Epithelial cell of proximal tubule (primary cell): ENCODE measurements at places on chromosomes 7 and 10.

DNA sequence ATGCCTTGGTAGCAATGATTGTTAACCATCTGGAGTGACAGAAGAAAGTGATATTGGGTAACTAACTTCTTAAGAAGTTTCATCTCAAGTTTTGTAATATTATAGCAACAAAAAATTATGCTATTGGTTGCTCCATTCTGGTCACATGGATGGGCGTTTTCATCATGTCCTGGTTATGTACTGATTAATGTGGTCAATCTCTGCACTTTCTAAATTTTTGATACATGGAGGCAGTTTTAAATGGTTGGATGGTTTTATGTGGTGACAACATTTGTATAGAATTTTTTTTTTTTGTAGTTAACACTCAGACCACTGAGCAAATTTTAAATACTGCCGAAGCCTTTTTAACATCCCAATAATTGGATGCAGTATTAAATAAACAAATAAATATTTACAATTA lies 55.2 kb upstream of the CCAR1 start:
- no peak for DNase-seq

DNA sequence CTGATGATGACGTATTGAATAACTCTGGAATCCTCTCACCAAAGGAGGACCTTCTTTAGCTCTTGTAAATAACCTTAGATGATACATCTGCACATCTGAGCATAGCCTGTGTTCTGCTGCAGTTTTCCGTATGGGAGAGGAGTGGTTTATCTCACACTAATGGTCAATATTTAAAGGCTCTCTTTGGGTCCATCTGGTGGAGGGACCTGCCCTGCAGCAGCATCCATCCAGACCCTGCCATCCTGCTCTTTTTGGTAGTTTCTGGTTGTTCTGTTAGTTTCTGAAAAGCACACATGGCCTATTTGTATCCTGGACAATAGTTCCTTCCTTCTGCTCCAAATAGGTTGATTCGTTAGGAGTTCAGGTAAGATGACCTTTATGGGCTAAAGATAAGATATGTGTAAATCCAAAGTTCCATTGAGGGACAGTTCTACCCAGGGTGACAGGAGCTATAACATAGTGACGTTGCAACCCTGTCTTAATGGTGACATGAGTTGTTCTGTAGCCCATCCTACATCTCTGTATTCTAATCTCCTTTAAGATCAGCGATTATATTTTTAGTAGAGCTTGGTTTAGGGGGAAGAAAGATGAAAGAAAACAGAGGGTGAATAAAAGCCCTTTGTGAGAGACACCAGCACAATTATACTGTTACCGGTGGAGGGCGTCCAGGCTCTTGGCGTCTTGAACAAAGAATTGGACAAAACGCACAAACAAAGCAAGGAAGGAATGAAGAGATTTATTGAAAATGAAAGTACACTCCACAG lies 60.0 kb upstream of the KLF14 start:
- DNase-seq: no peak

DNA sequence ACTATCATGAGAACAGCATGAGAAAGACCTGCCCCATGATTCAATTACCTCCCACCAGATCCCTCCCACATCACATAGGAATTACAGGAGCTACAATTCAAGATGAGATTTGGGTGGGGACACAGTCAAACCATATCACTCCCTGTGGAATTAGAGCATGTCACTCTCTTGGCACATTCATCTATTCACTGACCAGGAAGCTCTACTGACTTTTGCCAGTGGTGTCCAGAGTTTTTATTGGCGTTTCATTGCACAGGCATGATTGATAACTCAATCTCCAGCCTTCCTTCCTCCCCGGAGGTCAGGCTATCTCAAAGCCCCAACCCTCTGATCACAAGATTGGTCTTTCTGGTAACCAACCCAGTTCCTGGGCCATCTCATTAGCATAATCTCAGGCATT lies 478.9 kb upstream of the NRP1 start:
- DNase-seq: no peak

DNA sequence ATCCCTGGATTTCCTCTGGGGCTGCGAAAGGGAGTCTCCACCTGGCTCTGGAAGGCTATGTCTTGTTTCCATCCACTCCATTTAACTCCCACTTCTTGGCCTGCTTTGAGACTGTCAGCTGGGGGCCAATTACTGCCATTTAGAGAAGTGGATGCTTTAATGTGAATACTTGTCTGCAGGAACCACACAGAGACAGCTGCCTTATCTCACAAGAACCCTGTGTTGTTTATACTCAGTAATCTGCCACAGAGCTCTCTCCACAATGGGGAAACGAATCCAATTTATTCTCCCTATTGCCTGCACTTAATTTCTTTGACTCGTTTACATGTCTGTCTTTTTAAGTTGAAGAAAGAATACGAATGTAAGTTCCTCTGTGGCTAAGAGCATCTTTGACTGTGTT lies 787.0 kb upstream of the C7orf33 start:
- DNase-seq: no peak

- no peak for DNase-seq
These were observed 105.1 kb downstream of the GRID1 start for GRCh38 chr10:86261470-86261869.

DNA sequence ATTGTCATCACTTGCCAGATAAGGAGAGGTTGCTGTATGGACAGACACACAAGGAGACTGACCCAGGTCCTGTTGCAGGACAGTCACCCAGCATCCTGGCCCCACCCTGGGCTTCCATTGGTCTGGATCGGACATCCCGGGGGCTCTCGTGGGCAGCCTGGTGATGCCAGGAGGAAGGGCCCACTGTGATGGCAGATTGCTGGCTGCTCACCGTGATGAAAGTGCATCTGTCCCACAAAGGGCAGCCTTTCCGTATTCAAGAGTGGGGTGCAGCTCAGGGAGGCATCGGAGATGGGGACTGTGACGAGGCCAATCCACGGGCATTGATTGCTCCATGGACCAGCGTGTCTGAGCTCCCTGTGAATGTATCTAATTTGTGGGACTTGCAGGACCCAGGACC lies 41.3 kb downstream of the PRKAG2 start:
- DNase-seq: no peak

DNA sequence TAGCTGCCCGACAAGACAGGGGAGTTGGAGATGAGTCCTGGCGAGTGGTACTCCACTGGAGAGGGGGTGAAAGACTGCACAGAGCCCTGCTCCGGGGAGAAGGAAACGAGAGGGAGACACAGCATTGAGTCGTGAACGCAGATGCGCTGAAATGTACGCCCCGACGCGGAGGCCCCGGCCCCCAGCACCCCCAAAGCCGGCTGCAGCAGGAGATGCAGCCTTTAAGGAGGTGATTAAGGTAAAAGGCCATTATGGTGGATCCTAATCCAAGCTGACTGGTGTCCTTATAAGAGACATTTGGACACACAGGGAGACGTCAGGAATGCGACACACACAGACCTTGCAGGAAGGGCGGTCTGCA lies 166.3 kb upstream of the IMMP2L start:
- no peak for DNase-seq

- peak; percentile 16 for DNase-seq
These were observed 249.4 kb downstream of the CACNA2D1 start for GRCh38 chr7:82194016-82194643.

- DNase-seq: no peak
These were observed 311.2 kb downstream of the RNLS start for GRCh38 chr10:88271761-88272543.

DNA sequence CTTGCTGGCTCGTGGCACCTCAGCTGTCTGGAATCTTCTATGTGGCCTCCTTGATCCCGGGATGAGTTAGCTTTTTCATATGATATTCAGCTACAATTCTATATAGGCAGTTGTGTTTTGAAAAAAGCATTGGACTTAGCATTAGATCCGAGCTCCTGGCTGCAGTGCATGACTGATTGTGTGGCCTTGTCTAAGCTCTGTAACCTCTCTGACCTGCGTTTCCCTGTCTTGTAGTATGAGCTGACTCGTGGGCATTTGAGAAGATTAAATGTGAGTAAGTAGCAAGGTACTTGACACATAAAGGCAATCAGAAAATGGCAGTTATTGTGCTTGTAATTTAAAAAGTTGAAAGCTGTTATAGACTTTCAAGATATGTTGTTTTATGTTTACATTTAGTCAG lies 85.9 kb downstream of the CCNY start:
- DNase-seq: no peak

DNA sequence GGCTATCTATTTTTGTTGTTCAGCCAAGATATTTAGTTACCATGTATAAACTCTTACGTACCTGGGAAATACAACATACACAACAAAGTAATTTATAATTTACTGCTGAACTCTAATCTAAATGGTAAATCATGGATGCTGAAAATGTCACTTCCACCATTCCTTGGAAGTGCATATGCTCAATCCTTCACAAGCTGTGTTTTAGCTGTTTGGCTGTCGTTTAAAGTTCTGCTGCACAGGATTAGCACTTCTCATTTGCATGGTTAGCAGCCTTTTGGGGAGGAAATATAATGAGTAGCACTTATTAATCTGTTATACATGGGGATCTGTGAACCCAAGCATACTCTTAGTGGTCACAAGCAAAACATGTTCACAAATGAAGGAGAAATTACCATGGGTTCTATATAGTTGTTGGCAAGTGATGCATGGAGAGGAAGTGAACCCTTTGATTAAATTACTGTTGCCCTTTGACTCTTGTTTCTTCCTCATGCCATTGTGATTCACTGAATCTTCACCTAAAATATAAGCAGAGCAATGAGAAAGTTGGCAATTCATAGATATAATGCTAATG lies 18.5 kb downstream of the PIK3CG start:
- DNase-seq: no peak

GRCh38 chr7:66339141-66339540 lies 134.0 kb downstream of the TPST1 start:
- DNase-seq: no peak

- no peak for DNase-seq
These were observed 66.5 kb downstream of the SYPL1 start for GRCh38 chr7:106045586-106045985.

DNA sequence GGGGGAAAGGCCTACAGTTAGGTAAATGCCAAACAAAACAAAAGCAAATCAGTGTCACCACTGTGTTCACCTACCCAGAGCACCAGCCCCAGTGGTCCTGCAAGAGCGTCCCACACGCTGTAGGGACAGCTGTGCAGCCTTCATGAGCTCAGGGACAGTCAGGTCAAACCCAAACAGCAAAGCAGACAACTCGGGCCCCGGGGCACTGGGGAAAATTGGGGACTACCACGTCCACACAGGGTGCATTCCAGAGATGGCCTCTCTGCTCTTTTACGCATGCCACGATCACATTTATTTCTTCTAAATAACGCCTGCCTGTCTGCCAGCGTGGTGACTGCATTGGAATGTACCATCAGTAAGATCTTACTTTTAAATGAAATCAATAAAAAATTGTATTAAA lies 21.7 kb downstream of the EBF3 start:
- no peak for DNase-seq

GRCh38 chr7:150449206-150449952 lies 1.1 kb upstream of the GIMAP8 start:
- DNase-seq: no peak

GRCh38 chr7:32618987-32619386 lies 123.7 kb downstream of the AVL9 start:
- no peak for DNase-seq
